ENCODE measurements at places on chromosomes 5 and 9. TPM values are rescaled to one million over a fixed set of nuclear protein-coding genes. Genes with fewer than 3 reads are reported as not detected.

Gene CBY3
- not detected for total RNA-seq

DNA sequence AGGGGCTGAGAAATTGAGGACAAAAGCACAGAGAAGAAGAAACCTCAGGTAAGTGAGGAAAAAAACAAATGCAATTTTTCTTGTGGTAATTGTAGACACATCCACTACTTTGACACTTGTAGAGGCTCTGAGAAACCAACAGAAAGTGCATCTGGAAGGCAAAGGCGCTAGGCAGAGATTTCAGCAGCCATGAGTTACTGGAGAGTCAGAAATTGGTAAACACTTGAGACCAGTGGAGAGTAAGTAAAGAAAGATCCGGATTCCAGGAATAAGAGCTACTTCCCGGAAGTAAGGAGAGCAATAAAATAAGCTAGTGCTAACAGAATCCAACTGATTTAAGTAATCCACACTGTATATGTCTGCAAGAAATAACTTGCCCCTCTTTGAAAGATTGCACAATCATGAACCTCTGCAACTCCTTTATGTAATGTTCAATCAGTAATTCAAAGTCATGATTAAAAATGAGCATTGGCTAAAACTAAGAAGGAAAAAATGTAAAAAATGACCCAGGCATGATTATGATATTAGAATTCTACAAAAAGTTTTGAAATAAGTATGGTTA is 382.1 kb downstream of the CDH18 start:
- DNase-seq = no peak

Gene SLC25A48
- not detected for total RNA-seq

DNA sequence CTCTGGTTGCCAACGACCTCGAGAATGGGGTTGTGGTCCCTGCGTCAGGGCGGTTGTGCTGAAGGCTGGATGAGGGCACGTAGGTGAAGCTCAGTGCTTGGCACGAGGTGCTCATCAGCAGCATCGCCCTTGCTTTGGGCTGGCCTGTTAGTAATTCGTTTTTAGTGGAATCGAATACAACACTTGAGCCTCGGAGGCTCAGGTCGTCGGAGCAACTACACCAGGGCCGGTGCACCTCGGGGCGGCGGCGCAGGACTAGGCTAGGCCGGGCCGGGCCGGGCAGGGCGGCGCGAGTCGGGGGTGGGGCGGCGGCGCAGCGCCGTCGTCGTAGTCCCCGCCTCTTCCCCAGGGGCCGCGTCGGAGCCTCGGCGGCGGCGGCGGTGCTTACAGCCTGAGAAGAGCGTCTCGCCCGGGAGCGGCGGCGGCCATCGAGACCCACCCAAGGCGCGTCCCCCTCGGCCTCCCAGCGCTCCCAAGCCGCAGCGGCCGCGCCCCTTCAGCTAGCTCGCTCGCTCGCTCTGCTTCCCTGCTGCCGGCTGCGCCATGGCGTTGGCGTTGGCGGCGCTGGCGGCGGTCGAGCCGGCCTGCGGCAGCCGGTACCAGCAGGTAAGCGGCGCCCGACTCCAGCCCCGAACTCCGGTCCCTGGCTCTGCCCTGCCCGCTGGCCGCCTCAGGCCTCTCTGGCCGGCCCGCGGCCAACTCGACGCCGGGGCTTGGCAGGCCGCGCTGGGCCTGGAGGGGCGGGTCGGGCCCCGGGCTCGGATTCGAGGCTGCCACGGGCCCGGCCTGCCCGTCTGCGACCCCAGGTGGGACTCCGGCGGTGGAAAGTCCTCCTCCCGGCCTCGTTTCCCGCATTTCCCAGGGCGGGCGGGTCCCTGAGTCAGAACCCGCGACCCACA is at the start of gene NDFIP1:
Gene NDFIP1 (plus strand): TSS at position 348 of the 899 bp plus-strand sequence. CDS start 196 bp downstream, at position 544.
- DNase-seq = peak; percentile 71

Gene ADGRD2
- total RNA-seq = not detected

DNA sequence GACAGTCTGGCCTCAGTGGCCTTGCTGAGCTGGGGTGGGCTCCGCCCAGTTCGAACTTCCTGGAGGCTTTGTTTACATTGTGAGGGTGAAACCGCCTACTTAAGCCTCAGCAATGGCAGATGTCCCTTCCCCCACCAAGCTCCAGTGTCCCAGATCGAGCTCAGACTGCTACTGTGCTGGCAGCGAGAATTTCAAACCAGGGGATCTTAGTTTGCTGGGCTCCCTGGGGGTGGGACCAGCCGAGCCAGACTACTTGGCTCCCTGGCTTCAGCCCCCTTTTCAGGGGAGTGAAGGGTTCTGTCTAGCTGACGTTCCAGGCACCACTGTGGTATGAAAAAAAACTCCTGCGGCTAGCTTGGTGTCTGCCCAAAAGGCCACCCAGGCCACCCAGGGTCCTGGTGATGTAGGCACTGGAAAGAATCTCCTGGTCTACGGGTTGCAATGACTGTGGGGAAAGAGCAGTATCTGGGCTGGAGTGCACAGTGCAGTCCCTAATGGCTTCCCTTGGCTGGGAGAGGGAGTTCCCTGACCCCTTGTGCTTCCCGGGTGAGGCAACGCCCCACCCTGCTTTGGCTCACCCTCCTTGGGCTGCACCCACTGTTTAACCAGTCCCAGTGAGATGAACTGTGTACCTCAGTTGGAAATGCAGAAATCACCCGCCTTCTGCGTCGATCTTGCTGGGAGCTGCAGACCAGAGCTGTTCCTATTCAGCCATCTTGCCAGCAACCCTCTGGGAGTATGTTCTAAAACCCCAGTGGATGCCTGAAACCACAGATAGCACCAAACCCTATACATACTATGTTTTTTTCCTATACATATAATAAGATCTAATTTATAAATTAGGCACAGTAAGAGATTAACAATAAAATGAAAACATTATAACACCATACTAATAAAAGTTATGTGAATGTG is 95.5 kb downstream of the TMEM161B start:
- no peak for DNase-seq

Gene GABRA6
- not detected for total RNA-seq

DNA sequence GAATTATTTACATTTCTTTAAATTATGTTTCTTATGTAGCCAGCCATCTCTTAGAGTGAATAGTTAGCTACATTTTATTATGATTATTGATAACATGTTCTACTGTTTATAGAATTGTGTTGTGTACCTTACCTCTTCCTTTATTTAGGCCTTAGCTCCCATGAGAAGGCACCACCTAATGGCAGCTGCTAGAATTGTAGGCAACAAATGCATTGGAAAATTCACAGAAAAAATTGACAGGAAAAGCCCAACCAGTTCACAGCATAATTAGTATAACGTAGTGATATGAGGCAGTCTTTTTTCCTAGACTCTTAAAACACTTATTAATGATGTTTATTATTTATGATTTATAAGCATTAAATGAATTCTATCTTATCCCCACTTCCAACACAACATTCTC is 175.8 kb downstream of the WDR70 start:
- no peak for DNase-seq

DNA sequence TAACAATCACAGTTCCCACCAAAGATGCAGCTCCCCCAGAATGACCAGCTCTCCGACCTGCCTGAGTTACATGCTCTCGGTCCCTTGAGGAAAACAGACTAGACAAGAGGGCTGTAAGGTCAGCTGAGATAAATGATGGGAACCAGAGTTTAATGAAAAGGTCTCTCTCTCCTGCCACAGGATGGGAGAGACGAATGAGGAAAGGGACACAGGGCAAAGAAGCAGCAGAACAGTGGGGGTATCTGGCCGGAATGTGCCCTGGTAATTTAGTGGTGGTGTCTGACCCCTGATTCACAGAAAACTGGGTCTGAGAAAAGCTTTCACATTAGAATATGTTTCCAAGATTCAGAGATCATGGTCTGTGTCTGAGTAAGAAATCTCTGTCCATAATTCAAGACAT is 118.5 kb downstream of the BRINP1 start:
- no peak for DNase-seq

Gene PARP8
- total RNA-seq = 39.7 TPM

Gene PHYHD1
- 5.0 TPM for total RNA-seq

- no peak for DNase-seq
Observed at GRCh38 chr9:69937833-69938535, 105.7 kb upstream of the MAMDC2 start.

GRCh38 chr5:4255441-4255840 is 659.8 kb downstream of the IRX1 start:
- no peak for DNase-seq

- no peak for DNase-seq
Observed at GRCh38 chr5:173025651-173026050, 30.5 kb upstream of the CREBRF start.

DNA sequence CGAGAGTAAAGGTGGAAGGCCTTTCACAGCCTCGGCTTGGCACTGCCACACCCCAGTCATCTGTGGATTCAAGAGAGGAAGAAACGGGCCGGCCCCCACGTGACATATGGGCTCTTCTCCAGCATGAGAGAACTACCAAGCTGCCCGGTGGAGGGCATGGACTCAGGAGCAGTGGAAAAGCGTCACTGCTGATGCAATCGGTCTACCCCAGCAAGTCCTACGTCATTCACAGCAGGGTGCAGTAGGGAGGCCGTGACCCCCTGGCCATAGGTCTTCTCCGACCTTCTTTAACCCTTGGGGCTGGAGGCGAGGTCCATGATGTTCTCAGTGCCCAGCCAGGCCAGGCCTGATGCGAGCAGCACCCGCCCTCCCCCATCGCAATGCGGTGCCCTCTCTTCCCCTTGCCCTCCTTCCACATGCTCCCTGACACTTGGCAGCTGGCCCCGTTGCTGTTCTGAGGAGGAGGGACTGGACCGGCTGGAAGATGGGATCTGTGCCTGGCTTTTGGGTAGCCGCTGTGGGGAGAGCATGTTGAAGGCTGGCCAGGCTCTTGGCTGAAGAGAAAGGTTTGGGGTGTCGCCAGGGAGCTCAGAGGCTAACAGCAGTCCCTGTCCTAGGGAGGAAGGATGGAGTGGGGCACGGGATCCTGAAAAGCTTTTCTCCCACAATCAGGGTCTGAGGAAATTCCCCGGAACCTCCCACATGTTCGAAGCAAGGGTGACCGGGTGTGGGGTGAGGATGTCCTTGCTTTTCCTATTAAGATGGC is 89.8 kb downstream of the LIFR start:
- DNase-seq = no peak

GRCh38 chr5:103693517-103693916 is 130.9 kb upstream of the NUDT12 start:
- no peak for DNase-seq

GRCh38 chr9:136572828-136573625 is 27.2 kb upstream of the NOTCH1 start:
- DNase-seq = no peak

GRCh38 chr9:89149726-89150125 is 28.9 kb downstream of the SHC3 start:
- DNase-seq = no peak

DNA sequence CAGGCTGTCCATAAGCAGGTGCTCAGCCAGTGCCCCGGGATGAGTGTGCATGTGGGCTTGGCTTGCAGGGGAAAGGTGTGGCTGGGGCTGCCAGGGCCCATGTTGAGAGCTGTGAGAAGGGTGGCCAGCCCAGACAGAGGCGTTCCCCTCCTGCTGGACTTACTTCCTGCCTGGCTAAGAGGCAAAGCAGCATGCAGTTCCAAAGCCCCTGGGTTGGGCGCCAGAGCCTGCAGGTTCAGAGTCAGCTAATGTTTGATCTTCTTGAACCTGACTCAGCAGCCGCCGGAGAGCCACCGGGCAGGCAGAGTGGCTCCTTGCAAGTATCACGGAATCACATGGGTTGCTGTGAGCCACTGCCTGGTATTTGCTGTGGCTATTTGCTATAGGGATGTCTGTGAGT is 168.4 kb upstream of the MAP1B start:
- DNase-seq = no peak

- no peak for DNase-seq
Observed at GRCh38 chr9:95010431-95010838, 283.9 kb downstream of the AOPEP start.

DNA sequence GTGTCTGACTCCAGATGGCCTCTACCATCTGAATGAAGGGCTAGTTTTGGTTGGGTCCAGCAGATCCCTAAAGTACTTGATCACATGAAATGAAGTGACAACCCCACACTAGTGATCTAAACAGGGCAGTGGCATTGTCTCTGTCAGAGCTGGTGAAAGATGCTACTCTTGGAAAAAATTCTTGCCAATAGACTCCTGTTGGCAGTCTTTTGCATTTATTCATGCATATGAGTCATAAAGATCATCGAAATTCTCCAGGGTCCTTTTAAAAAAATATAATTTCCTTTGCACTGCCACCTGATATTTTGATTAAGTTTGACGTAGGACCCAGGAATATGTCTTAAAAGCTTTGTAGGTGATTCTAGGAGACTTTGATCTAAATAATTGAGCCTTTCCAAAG is 135.1 kb upstream of the ELL2 start:
- DNase-seq = no peak

- no peak for DNase-seq
Observed at GRCh38 chr5:38997591-38997990, 76.6 kb downstream of the RICTOR start.

GRCh38 chr5:178437386-178438075 is 152.7 kb downstream of the COL23A1 start:
- DNase-seq = no peak

DNA sequence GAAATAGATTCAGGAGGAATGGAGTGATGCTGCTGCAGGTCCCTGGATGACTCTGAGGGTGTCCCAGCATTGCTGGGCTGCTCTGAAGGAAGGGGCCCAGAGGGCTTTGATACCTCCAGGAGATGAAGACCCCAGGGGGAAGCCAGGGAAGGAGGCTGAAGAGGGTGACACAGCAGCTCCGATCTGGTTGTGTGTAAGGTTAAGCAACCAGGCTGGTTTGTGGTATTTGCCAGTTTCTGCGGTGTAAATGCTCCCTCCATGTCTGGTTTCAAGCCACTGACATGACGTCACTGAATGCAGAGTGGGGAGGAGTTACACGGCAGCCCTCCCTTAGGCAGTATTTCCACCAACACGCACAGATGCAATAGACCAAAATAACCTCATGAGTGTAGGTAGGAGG is 40.0 kb upstream of the ORM1 start:
- no peak for DNase-seq

DNA sequence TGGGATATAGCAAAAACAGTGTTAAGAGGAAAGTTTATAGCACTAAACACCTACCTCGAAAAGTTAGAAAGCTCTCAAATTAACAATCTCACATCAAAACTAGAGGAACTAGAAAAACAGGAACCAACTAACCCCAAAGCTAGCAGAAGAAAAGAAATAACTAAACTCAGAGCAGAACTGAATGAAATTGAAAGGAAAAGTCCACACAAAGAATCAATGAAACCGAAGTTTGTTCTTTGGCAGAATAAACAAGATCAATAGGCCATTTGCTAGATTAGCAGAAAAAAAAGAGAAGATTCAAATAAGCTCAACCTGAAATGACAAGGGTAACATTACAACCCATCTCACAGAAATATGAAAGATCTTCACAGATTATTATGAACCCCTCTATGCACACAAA is 234.8 kb upstream of the ISL1 start:
- DNase-seq = no peak

DNA sequence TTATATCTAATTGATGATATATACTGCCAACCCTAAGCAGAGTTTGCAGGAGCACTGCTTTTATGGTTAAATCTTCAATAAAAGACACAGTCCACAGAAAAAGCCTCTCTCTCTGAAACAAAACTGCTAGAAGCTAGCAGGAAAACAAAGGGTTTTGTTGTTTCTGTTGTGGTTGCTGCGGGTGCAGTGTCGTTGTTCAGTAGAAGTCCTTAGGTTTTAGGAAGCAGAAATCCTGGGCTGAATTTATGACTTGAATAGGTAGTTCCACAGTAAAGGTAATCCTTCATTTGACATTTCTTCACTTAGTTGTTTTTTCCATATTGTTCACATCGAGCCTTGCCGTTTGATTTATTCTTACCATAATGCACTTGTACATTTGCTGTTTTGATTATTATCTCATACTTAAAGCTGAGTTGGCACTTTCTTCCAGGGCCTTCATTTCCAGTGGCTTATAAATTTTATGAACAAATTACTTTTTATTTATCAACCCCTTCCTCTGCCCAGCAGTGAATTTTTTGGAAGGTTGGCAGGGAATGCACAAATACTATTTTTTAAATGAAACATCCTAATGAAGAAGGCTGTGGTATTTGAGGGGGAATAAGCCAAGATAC is 209.6 kb upstream of the SLC30A5 start:
- DNase-seq = no peak

Measured in neural crest cell (in vitro differentiated cells).